Suprapubic skin (tissue), 4 donors: ENCODE measurements at places on chromosomes 6 and 20.

GRCh38 chr6:119466226-119466625 is 116.7 kb upstream of the MAN1A1 start:
- no peaks in the 10 kb centered on the region for H3K36me3 ChIP-seq
- H3K27me3 ChIP-seq: no peaks in the 10 kb centered on the region
- DNase-seq: no peak
- no peak overlapping the region for H3K4me3 ChIP-seq
- H3K4me1 ChIP-seq: no peaks in the 10 kb centered on the region

GRCh38 chr6:85620308-85620707 is 22.4 kb downstream of the SYNCRIP start:
- no peaks in the 10 kb centered on the region for H3K4me1 ChIP-seq
- peaks cover 89% of the 10 kb centered on the region for H3K36me3 ChIP-seq
- H3K27ac ChIP-seq: no peak overlapping the region
- H3K27me3 ChIP-seq: no peaks in the 10 kb centered on the region
- DNase-seq: no peak
- H3K4me3 ChIP-seq: no peak overlapping the region

DNA sequence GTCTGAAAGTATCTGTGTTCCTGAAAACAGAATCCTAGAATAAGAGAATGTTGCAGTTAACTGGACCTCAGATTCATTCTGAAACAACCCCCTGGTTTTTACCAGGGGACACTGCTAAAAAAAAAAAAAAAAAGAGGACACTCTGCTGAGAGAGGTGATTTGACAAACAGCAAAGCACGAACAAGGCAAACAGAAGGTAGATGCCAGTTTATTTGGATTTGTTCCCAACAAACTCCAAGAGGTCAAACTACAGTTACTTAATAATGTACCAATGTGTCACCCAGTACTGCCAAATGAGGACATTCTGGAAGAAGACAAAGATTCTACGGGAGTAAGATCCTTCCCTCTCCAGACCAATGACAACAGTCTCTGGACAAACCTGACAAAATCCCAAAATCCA is 40.6 kb upstream of the SLC22A16 start:
- H3K27ac ChIP-seq: no peak overlapping the region
- peaks cover 23% of the 10 kb centered on the region for H3K4me1 ChIP-seq
- no peak overlapping the region for H3K4me3 ChIP-seq
- H3K36me3 ChIP-seq: no peaks in the 10 kb centered on the region
- DNase-seq: no peak

- no peak overlapping the region for H3K27ac ChIP-seq
- no peaks in the 10 kb centered on the region for H3K27me3 ChIP-seq
- H3K4me1 ChIP-seq: no peaks in the 10 kb centered on the region
- DNase-seq: no peak
- peaks cover 3% of the 10 kb centered on the region for H3K36me3 ChIP-seq
Measured at GRCh38 chr20:57170343-57170742, 96.1 kb downstream of the BMP7 start.

DNA sequence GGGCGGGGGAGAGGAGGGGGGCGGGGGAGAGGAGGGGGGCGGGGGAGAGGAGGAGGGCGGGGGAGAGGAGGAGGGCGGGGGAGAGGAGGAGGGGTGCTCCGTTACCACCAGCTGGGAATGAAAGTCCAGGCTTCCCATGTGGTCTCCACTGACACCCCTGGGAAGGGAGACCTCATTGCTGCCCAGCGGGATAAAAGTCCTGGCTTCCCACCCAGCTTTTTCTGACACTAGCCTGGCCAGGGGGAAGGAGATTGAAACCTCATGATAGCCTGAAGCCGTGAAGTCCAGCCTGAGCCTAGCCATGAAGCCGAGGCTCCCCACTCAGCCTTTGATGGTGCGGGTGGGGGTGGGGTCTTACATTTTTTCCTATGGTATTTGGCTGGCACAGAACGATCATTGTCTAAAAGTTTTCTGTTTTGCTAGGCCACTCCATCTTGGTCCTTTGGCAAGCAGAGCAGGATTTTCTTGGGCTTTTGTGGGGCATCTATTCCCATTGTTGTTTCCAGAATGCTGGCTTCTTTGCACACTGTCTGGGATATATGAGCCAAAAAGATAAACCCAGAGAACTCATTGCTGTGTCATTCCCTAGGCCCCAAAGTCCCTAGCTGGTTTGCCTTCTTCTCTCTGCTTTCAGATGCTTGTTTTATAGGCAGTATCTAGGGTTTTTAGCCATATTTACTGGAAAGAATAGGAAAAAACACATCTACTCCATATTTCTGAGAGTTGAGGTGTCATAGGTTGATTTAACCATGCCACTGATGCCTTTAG is 67.9 kb upstream of the RNF24 start:
- H3K4me1 ChIP-seq: peaks cover 21% of the 10 kb centered on the region
- H3K36me3 ChIP-seq: no peaks in the 10 kb centered on the region
- H3K4me3 ChIP-seq: no peak overlapping the region
- no peak for DNase-seq
